ENCODE measurements at places on chromosomes 1 and 21.

DNA sequence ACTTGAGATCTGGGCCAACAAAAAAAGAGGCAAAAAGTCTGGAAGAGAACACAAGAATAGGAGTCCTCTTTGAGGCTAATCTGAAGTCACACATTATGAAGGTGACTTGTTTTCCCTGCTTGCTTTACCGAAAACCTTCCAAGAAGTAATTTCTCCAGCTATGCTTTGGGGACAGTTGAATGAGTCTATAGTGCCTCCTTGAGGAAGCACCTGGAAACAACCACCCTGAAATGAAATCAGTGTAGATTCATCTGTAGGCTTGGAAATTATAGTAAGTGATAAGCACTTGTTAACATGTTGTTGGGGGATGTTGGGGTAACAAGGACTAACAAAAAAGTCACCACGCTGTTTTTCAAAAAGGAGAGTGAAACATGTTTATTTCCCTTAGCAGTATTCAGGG, 23.4 kb upstream of the RPTN start:
- DNase-seq, result peak; percentile 7

GRCh38 chr1:234212764-234213657, 160.2 kb upstream of the COA6 start:
- no peak for DNase-seq

GRCh38 chr21:38646213-38646837, 148.0 kb upstream of the ERG start:
- DNase-seq, result no peak

GRCh38 chr1:118049981-118050380, 120.4 kb downstream of the WDR3 start:
- no peak for DNase-seq

- no peak for DNase-seq
These were observed 64.2 kb downstream of the SELENOF start for GRCh38 chr1:86849756-86850155.

Measured in CD4-positive, alpha-beta T cell treated with Interleukin-15 for 4 hours (primary cell).